ENCODE measurements at places on chromosomes 11 and 22. TPM values are rescaled to one million over a fixed set of nuclear protein-coding genes. Genes with fewer than 3 reads are reported as not detected.

DNA sequence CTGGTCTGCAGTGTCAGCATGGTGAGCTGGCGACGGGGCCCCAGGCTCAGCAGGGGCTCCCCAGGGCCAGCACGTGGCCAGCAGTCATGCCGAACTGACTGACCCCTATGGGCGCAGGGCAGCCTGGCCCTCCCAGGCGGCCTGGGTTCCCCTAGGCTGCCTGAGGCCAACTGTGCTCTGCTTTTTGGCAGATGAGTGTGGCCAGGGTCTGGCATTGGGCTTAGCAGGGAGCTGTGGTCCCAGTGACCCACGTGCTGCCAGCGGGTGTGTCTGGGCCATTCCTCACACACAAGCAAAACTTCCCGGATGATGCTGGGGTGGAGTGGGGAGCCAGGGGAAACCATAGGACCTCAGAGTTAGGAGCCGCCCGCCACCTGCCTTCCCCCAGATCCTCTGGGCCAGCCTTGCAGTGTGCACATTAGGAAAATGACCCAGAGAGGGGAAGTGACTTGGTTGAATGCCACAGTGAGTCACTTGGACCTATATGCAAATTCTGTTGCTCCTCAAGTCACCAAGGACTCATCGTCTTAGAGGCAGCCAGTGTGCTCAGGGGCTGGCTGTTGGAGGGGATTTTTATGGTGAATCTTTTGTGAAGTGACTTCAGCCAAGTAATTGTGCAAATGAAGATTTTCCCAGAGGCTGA, 6.5 kb downstream of the ADORA2A start:
- no peak for DNase-seq

GRCh38 chr22:45180146-45180679, 16.5 kb downstream of the NUP50 start:
- DNase-seq = no peak

DNA sequence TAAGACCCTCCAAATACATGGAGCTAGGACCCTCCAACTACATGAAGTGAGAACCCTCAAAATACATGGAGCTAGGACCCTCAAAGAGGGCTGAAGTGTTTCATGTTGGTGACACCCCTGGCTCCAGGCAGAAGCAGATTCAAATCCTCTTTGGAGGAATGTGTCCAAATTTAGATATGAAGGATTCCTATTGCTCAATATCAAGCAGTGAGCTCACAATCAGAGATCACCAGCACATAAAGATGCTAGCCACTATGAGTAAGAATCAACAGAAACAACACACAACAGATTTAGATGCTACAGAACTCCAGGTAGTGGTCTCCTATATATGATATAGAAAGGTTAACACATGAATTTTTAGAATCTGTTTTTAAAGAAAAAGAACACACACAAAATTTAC, 11.2 kb upstream of the RAB3IL1 start:
- no peak for DNase-seq

Gene B3GAT1
- 2.9 TPM for polyA plus RNA-seq

Gene INS
- not detected for polyA plus RNA-seq

Gene FAM111B
- polyA plus RNA-seq = 16.4 TPM

Gene ARHGEF17
- polyA plus RNA-seq = 77.9 TPM

DNA sequence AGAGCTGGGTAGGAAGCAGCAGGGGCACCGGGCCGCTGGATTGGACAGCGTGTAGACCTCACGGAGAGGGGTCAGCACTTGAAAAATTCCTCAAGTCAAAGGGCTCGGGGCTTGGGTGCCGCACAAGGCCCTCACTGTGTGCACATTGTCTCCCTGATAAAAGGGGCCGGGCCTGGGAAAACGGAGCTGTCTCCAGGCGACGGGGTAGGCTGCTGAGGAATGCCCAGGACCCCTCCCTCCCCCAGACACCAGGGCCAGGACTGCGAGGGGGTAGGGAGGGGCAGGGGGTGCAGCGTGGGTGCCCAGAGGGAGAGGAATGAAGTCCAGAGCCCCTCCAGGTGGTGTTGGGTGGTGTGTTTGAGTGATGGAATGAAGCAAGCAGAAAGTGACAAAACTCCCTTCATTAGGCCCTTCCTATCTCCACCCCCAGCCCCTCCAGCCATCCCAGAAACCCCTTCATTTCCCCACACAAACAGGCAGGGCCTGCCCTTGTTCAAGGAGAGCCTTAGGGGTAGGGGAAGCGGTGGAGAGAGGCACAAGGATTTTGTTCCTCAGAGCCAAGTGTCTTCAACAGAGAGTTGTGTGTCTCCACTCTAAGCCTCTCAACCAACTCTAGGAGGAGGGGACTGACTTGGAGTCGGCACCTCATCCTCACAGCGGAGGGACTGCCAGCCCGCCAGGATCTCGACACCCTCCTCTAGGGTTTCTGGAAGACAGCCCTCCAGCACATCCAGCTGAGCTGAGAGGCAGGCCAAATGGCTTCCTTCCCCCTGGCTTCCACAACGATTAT, 63.9 kb downstream of the SYN3 start:
- DNase-seq = no peak

- no peak for DNase-seq
These were observed 622.2 kb downstream of the BRD1 start for GRCh38 chr22:49205483-49205800.

DNA sequence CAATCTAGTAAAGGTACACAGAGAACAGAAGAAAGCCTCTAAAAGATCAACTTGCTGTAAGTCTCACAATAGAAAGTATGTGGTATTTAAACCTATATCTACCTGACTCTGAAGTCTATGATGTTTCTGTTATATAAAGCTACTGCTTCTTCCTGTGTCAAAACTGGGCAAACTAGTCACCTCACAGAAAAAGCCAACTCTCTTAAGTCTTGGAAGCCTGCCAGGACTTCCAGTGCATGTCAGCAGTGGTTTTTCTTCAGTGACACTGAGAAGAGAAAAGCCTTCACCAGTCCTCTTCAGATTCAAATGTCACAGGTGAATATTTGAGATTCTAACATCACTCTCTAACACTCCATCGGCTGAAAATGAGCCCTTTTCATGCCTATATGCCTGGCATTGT, 808.0 kb downstream of the DLG2 start:
- DNase-seq = no peak

Gene OR5M3
- polyA plus RNA-seq = not detected

Gene MRGPRX3
- polyA plus RNA-seq = not detected

DNA sequence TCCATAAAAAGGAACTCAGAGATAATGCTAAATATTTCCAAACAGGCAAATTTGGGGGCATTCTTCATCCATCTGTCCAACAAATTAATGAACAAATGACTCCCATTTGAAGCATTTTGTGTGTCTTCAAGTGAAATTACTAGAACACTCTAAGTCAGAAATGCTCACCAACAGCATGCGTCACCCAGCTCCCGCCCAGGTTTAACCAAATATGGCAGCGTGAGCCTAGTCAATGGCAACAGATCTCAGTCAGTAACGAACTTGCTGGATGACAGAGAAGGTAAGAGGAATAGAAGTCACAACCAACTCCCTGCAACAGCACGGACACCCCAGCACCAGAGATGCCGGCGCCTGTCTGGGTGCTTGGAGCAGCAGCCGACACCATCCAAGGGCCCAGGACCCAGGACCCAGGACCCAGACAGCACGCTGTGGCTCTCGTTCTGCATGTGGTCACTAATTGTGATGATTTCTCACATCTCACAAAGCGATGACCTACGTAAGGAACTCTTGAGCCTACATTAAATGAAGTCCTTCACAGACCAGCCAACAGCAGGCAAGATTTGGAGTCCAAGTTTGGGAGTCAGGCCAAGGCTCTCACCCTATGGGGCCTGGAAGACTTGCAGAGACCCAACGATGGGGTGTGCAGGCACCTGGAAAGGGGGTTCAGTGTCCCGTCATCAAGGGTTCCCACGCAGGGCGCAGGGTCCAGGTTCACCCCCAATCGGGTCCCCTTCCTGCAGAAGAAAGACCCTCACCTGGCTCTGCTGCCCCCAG, 556.9 kb downstream of the BRD1 start:
- no peak for DNase-seq

DNA sequence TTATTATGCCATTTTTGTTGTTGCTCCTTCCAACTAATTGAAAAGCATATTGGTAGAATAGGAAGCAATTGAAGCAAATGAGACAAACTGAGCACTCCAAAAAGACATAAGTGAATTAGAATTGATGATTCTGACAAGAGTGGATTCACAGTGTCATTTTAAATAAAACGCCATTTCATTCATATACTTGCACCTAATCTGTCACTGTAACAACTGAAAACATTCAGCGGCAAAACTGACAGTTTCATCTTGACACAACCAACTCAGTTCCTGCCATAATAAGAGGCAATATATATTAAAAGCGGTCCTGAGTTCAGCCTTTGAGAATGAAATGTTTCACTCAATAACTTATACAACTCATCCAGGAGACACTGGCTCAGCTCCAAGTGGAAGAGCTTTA, 306.8 kb downstream of the CNTN5 start:
- DNase-seq = no peak

- DNase-seq = no peak
These were observed 19.0 kb upstream of the RASD2 start for GRCh38 chr22:35521358-35522224.

DNA sequence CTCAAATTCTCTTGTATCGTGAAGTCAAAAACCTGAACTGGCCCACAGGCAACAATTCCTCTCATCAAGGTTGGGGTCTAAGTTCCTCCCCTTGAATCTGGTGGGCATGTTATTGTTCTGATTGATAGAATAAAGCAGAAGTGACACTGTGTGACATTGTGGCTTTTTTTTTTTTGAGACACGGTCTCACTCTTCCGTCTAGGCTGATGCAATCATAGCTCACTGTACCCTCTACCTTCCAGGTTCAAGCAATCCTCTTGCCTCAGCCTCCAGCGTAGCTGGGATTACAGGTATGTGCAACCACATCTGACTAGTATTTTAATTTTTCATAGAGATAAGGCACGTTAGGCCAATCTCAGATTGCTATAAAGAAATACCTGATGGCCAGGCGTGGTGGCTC, 8.9 kb upstream of the PELI3 start:
- no peak for DNase-seq

DNA sequence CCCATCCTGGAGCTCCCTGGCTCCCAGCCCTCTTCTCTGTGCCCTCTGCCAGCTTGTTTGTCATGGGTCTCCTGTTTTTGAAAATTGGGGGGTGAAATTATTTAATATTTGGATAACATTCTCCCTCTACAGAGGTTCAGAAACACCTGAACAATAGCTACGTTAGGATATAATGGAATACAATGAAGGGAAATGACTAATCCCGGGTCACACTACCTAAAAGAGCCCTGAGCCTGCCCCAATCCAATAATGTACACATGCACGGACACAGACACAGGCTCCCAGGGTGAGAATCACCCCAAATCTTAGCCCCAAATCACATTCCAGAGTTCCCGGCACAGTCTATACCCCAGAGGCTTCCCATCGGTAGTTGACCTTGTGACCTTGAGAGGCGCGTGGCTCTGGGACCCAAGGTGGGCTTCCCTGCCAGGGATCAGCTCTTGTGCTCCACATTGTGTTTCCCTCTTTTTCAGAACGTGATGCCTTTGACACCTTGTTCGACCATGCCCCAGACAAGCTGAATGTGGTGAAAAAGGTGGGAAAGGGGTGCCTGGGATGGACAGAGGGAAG, 135.5 kb downstream of the PARVA start:
- no peak for DNase-seq

DNA sequence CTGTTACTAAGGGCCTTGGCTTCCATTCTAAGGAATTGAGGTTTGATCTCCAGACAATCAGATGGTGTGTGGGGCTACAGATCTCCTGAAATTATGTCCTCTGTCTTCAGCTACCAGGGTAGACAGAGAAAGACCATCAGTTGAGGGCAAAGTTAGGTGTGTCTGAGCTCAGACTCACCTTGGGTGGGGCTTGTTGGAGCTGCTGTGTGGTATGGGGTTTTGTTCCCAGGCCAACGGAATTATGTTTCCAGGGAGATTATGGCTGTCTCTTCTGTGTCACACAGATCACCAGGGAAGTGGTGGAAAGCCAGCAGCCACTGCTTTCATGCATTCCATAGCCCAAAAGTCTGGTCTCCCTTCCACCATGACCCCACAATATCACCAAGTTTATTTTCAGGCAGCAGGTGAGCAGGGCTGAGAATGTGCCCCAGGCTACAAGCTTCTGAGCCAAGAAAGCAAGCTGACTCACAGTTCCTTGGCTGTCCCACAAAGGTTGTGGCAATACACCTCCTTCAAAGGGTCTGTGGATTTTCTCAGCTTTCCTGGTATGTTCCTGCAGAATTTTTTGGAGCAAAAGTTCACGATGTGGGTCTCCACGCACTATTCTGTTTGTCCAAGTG, 714.9 kb downstream of the LUZP2 start:
- DNase-seq = no peak

Gene MISFA
- polyA plus RNA-seq = 8.8 TPM

GRCh38 chr11:134888821-134889220, 476.8 kb upstream of the B3GAT1 start:
- DNase-seq = no peak

DNA sequence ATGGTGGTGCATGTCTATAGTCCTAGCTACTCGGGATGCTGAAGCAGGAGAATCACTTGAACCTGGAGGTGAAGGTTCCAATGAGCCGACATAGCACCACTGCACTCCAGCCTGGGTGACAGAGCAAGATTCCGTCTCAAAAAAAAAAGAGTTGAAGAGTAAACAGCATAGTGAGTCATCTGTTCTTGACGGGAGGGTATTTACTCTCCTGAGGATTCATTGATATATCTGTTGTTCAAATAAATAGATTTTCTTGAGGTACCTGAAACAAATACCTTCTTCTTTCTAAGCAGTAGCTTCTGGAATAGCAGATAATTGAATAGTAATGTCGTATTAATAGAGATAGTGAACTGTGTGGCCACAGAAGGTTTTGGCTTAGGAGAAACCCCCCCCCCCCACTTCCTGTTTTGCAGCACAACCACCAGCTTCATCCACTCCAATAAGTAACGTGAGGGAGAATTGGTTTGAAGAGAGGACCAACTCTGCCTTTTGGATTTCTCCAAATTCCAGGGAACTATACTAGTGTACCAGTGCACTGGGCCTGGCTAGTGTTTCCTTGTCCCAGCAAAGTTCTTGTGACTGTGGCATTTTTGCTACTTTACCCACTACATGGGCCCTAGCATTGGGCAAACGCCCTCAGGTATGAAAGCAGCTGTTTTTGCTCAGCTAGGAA, 90.0 kb downstream of the PRMT3 start:
- DNase-seq = no peak

Gene NPAS4
- polyA plus RNA-seq = 0.33 TPM

- no peak for DNase-seq
These were observed 19.9 kb upstream of the SYT13 start for GRCh38 chr11:45305874-45306623.

DNA sequence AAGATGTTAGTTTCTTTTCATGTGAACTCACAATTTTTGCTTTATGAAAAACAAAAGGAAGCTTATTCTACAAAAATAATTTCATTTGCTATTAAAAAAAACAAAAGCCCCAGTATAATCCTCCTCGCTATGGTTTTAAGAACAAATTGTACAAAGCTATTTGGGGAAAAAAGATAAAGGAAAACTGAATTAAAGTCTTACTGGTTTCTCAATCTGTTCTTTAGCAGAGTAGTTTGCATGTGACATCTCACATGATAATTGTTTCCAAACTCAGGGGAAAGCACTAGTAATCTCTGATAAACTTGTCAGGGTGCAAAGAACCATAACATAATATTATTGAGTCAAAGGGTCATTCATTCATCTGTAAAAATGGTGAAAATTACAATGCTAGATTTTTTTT, 2.9 kb upstream of the DDI1 start:
- no peak for DNase-seq

GRCh38 chr11:62896049-62896448, 15.4 kb downstream of the SLC3A2 start:
- DNase-seq = no peak

- no peak for DNase-seq
These were observed 147.2 kb downstream of the CTTN start for GRCh38 chr11:70545610-70545912.

Gene MAJIN
- polyA plus RNA-seq = not detected

Gene SEZ6L
- 0.13 TPM for polyA plus RNA-seq

Gene HORMAD2
- not detected for polyA plus RNA-seq
